ENCODE measurements at places on chromosomes 5 and 9.

- peak; percentile 20 for DNase-seq
These were observed 42.3 kb downstream of the RNF180 start for GRCh38 chr5:64207978-64208377.

DNA sequence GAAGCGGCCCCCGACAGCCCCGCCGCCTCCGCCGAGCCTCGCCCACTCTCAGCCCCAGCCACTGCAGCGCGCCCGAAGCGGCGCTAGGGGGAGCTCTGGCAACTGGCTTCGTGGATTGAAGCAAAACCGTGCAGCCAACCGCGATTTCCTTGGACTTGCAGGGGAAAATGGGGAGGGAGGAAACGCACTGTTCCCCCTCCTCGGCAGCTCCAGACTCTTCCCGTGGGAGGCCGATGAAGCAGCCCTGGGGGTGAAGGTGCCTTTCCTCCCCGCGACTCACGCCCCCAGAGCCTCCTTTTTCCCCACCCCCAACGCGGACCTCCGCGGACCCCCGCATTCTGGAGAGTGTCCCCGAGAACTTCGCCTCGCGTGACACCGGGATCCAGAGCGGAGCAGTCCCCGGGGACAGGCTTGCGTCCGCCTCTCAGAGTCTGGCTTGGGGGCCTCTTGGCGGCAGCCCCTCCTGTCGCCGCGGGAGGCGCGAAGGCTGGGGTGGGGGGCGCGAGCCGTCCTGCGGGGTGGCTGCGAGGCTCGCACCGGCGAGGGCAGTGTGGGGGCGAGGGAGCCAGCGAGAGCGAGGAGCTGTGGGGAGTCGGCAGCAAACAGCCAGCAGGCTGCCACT is 3.8 kb downstream of the IER5L start:
- peak; percentile 95 for DNase-seq

- no peak for DNase-seq
These were observed 6.1 kb upstream of the FOXB2 start for GRCh38 chr9:77013206-77013931.

DNA sequence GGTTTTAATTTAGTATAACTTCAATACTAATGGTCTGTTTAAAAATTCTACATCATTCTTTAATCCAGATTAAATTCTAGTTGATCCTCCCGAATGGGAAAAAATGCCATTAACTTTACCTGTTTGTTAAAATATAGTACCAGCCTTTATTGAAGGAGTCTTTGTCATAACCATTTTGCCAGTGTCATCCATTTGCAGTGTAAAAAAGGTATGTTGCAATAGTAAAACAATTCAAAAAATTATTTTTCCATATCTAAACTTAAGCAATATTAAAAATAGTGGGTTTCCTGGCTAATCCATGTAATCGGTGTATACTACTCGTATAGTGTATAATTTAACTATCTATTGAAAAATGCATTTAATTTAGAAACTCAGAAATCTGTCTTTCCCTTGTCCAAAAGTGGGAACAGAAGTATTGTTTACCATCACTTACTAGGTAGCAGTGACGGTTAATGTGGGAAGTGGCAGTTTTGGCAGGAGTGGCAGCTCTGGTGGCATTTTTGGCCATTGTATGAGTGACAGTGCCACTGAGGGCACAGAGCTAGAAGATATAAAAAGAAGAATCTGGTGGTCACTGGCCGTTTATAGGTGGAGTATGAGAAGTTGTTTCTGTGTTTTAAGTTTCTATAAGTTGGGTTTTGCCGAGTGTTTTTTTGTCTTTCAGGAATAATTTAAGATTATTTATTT is 1.9 kb downstream of the AP3S1 start:
- DNase-seq: no peak

- no peak for DNase-seq
These were observed 48.9 kb upstream of the CPEB4 start for GRCh38 chr5:173839117-173839713.

GRCh38 chr5:154395407-154396106 is 50.2 kb upstream of the SAP30L start:
- no peak for DNase-seq

DNA sequence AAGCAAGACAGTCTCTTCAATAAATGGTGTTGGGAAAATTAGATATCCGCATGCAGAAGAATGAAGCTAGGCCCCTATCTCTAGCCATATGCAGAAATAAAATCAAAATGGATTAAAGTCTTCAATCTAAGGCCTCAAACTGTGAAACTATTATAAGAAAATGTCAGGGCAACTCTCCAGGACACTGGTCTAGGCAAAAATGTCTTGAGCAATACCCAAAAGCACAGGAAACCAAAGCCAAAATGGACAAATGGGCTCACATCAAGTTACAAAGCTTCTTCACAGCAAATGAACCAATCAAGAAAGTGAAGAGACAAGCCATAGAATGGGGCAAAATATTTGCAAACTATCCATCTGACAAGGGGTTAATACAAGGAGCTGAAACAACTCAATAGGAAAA is 338.8 kb downstream of the NNT start:
- DNase-seq: no peak

DNA sequence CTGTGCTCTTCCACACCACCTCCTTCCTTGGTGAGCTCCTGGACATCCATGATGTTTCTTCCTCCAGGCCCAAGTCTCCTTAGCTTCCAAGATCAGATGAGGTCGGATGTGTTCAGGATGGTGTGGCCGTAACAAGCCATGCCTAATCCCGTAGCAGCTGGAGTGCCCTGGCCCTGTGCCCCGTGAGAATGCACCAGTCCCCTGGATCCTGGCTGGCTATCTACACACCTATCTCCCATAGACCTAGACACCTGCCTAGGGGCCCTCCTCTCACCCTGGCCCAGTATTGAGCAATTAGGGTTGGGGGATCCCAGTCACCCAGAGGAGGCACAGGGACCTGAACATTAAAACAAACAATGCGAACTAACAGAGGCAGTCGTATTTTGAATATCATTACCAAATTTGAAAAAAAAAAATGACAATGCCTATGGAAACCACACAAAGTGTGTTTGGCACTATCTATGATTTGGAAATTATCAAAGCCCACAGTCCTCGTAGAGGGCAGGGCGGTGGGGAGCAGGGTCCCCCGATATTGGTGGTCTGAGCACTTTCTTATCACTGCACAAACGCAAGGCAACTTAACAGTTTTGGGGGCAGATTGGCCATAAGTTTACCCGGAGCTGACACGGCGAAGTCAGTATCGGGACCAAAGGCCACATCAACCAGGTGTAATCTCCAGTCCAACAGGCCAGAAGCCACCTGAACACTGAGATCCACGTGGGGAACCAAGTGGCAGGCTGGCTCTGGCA is 13.2 kb downstream of the ENG start:
- no peak for DNase-seq

GRCh38 chr5:131758520-131758900 is 38.3 kb downstream of the FNIP1 start:
- DNase-seq: peak; percentile 46

DNA sequence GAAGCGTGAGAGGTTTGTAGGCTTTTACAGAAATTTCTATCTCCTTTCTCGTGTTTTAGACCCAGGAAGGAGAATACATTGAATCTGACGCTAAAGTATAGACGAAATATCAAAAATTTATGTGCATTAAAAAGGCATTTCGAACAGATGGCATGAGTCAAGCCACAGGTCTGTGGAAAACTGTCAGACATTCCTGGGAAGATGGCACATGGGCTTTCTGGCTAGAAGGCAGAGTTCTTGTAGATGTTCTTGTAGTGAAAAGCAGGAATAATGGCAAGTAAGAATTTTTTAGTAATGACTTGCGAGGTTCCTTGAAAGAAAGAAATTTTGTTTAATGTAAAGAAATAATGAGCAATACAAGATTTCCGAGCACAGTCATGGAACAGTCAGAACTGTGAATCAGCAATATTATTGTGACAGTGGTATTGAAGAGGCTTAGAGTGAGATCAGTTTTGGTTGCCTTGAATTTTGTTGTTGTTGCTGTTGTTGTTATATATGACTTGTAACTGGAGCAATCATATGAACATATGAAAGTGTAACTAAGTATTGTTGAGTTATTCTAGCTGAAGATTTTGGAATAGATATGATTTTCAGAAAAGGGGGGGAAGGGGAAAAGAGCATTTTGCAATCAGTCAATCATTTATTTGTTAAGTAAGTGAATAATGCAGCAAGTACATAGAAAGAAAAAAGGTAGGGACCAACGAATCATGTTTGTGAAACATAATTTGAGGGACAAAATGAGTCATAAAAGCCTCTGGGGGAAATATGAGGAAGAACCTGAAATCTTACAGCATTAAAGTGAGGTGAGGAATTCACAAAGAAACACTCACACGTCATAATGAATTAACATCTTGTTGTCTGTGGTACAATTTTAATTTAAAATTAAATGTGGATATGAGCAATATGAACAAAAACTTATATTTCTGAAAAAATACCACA is 339.0 kb upstream of the CTNND2 start:
- peak; percentile 23 for DNase-seq

- DNase-seq: peak; percentile 97
These were observed 77.6 kb upstream of the SAP30L start for GRCh38 chr5:154368041-154368800.

- no peak for DNase-seq
These were observed 57.2 kb upstream of the TMEM161B start for GRCh38 chr5:88325868-88326267.

DNA sequence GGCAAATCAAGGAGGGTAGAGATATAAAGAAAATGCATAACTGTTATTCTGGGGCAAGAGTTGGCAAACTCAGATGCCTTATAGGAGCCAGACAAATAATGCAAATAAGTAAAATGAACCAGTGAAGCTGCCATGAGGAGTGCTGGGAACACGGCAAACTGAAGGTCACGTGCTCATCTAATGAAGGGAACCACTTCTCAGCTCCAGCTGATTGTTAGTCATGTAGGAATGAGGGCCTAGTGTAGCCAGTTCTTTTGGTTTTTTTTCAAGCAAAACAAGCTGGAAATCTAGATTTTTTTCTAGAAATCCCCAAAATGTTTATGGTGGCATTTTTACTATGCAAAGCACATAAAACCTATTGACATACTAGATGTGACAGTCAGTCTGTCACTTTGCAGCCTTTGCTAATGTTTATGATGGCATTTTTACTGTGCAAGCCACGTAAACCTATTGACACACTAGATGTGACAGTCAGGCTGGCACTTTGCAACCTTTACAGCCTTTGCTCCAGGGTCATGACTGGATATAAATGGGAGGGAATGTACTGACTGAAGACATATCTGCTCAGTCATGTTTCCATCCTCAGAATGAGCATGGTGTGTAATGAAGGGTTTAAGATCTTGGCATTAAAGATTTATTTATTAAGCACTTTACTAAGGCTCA is 39.4 kb downstream of the RUSC2 start:
- no peak for DNase-seq

- no peak for DNase-seq
These were observed 531.1 kb downstream of the ANXA1 start for GRCh38 chr9:73682789-73683188.

GRCh38 chr5:19169426-19169825 is 818.6 kb downstream of the CDH18 start:
- DNase-seq: no peak

GRCh38 chr5:159198063-159199036 is 11.0 kb downstream of the RNF145 start:
- no peak for DNase-seq

All from fibroblast of skin of right biceps (primary cell).